ENCODE measurements at places on chromosomes 5 and 9.

DNA sequence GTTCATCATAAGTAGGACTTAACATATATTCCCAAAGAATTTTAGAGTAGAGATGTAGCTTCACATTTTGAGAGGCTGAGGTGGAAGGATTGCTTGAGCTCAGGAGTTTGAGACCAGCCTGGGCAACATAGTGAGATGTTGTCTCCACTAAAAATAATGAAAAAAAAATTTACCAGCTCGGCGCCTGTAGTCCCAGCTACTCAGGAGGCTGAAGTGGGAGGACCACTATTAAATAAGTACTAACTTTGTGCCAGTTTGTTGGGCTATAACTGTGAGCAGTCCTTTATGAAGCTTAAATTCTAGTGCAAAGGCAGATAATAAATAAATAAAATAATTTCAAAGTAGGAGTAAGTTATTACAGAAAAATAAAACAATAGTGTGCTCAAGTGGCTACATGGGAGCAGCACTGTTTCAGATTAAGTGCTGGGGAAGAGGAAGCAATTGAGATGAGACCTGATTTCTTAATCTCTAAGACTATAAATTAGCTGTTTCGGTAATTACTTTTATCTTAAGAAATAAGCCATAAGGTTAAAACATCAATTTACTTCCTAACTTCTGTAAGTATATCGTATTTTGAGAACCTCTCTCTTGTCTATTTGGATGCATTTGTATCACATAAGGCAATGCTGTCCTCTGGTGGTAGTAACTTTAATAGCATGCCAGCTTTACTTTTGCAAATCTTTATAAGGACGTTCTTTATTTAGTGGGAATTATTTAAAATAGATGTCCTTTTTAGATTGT is 98.9 kb downstream of the CSNK1G3 start:
- no peak overlapping the region for H3K4me3 ChIP-seq
- H3K27me3 ChIP-seq, result no peaks in the 10 kb centered on the region
- peaks cover 6% of the 10 kb centered on the region for H3K4me1 ChIP-seq
- DNase-seq, result peak; percentile 7
- H3K36me3 ChIP-seq, result peaks cover 10% of the 10 kb centered on the region
- no peak overlapping the region for H3K27ac ChIP-seq

- peak overlapping the region; percentile 95 for H3K4me3 ChIP-seq
- H3K27me3 ChIP-seq, result no peaks in the 10 kb centered on the region
- DNase-seq, result no peak
- peak overlapping the region; percentile 94 for H3K27ac ChIP-seq
- peaks cover 43% of the 10 kb centered on the region for H3K4me1 ChIP-seq
- H3K36me3 ChIP-seq, result peaks cover 36% of the 10 kb centered on the region
Observed at GRCh38 chr5:34930462-34930844, 1.1 kb downstream of the DNAJC21 start.

- H3K27me3 ChIP-seq, result no peaks in the 10 kb centered on the region
- DNase-seq, result no peak
- H3K36me3 ChIP-seq, result no peaks in the 10 kb centered on the region
- no peak overlapping the region for H3K27ac ChIP-seq
- no peak overlapping the region for H3K4me3 ChIP-seq
Observed at GRCh38 chr5:162230348-162230747, 162.8 kb downstream of the GABRG2 start.

DNA sequence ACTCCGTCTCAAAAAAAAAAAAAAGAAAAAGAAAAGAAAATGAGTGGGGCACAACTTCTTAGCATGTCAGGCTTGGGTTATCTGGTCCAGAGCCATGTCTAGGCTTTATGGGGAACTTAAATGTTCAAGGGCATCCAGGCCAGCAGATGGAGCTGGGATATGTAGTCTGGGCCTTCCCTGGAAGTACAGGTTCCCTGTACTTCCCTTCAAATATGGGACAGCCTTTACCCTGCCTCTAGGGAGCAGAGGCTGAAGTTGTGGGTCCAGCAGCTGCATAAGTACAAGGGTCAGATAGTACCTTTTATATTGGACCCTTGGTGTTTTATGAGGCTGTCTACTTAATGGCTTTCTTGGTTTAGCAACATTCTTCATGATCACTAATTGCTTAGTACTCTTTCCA is 42.1 kb downstream of the FAF2 start:
- H3K4me3 ChIP-seq, result no peak overlapping the region
- H3K36me3 ChIP-seq, result peaks cover 51% of the 10 kb centered on the region
- no peak for DNase-seq
- H3K27me3 ChIP-seq, result no peaks in the 10 kb centered on the region
- no peak overlapping the region for H3K27ac ChIP-seq

GRCh38 chr9:13446938-13447842 is 167.7 kb upstream of the MPDZ start:
- no peak overlapping the region for H3K27ac ChIP-seq
- H3K27me3 ChIP-seq, result no peaks in the 10 kb centered on the region
- no peak for DNase-seq
- H3K36me3 ChIP-seq, result no peaks in the 10 kb centered on the region
- no peak overlapping the region for H3K4me3 ChIP-seq
- no peaks in the 10 kb centered on the region for H3K4me1 ChIP-seq

DNA sequence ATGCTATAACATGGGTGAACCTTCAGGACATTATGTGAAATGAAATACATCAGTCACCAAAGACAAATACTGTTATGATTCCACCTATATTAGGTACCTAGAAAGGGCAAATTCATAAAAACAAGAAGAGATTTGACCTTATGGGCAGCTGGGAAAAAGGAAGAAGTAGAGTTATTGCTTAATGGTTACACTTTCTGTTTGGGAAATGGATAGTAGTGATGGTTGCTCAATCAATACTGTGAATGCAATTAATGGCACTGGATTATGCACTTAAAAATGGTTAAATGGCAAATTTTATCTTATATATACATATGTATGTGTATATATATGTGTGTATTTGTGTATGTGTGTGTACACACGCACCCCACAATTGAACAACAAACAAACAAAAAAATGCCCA is 15.2 kb downstream of the FKBP15 start:
- no peak for DNase-seq
- H3K36me3 ChIP-seq, result peaks cover 57% of the 10 kb centered on the region
- H3K4me3 ChIP-seq, result no peak overlapping the region
- H3K4me1 ChIP-seq, result peaks cover 3% of the 10 kb centered on the region

GRCh38 chr9:89448381-89448780 is 49.5 kb downstream of the SEMA4D start:
- H3K36me3 ChIP-seq, result peaks cover 49% of the 10 kb centered on the region
- peak overlapping the region; percentile 52 for H3K4me3 ChIP-seq
- H3K27ac ChIP-seq, result peak overlapping the region; percentile 93
- peaks cover 96% of the 10 kb centered on the region for H3K4me1 ChIP-seq
- peak; percentile 57 for DNase-seq

GRCh38 chr9:122207096-122207495 is 21.7 kb downstream of the LHX6 start:
- no peak overlapping the region for H3K4me3 ChIP-seq
- no peak overlapping the region for H3K27ac ChIP-seq
- H3K4me1 ChIP-seq, result no peaks in the 10 kb centered on the region
- no peaks in the 10 kb centered on the region for H3K36me3 ChIP-seq
- peaks cover 15% of the 10 kb centered on the region for H3K27me3 ChIP-seq

- H3K27ac ChIP-seq, result no peak overlapping the region
- H3K4me1 ChIP-seq, result no peaks in the 10 kb centered on the region
- peaks cover 15% of the 10 kb centered on the region for H3K27me3 ChIP-seq
- no peaks in the 10 kb centered on the region for H3K36me3 ChIP-seq
- H3K4me3 ChIP-seq, result no peak overlapping the region
- DNase-seq, result no peak
Observed at GRCh38 chr5:155915601-155916000, 411.4 kb upstream of the SGCD start.

DNA sequence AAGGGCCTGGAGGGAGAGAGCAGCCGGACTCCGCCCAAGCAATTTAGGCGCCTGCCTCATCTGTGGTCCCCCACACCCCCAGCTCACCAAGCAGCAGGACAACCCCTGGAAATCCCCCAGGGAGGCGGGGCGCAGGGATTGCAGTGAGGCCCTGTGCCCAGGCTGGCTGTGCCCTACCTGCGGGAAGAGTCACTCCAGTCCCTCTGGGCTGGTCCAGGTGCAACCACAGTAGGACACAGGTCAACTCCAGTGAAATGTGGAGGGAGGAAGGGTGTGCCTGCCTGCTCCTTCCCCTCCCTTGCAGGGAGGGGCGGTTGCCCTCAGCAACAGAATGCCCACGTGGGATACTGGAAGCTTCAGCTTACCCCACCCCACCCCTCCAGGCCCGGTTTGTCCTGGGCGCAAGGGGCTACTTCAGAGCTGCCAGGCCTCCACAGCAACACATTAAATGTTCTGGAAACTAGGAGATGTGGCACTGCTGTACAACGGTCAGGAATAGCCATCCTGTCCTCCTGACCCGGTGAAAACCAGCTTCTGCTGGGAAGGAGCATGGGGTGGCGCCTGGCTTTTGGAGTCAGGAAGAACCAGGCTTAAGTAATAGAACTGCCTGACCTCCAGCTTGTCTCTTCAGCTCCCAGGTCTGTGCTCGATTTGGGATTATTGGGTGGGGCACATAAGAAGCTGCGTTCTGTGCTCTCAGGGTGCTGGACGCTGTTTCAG is 22.5 kb downstream of the ABO start:
- no peaks in the 10 kb centered on the region for H3K36me3 ChIP-seq
- no peak overlapping the region for H3K4me3 ChIP-seq
- H3K4me1 ChIP-seq, result no peaks in the 10 kb centered on the region
- H3K27me3 ChIP-seq, result peaks cover 9% of the 10 kb centered on the region
- H3K27ac ChIP-seq, result no peak overlapping the region
- no peak for DNase-seq

DNA sequence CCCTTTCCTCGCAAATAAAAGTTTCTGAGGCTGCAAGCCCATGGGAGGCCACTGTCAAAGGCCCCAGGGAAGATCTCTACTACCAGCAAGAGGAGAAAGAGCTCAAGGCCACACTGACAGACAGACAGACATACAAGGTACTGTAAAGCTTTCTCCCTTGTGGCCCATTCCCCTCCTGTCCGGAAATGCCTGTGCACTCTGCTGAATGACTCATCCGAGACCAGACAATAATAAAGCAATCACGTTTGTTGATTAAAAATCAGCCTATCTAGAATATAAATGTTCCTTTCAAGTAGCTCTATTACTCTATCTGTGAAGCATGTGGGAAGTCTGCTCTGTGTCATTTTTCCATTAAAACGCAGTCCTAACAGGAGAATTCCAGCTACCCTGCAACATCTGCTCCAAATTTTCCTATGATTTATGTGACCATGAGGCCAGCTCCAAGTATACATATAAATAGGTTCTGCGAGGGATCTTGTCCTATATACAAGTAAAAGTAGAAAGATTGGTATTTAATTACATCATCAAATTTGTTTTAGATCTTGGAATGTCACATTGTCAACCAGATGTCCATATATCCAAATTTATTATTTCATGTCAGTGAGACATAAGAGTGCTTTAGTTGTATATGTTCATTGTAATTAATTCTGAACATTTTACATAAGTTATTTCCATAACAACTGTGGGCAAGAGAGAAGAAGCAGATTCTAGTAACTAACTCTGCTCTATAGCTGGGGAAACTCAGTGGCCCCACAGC is 34.7 kb upstream of the TGFBI start:
- H3K4me3 ChIP-seq, result no peak overlapping the region
- H3K36me3 ChIP-seq, result no peaks in the 10 kb centered on the region
- H3K4me1 ChIP-seq, result no peaks in the 10 kb centered on the region

GRCh38 chr9:93908591-93909241 is 46.4 kb downstream of the BARX1 start:
- H3K27ac ChIP-seq, result no peak overlapping the region
- peaks cover 2% of the 10 kb centered on the region for H3K4me1 ChIP-seq
- no peaks in the 10 kb centered on the region for H3K36me3 ChIP-seq
- H3K27me3 ChIP-seq, result peaks cover 8% of the 10 kb centered on the region

DNA sequence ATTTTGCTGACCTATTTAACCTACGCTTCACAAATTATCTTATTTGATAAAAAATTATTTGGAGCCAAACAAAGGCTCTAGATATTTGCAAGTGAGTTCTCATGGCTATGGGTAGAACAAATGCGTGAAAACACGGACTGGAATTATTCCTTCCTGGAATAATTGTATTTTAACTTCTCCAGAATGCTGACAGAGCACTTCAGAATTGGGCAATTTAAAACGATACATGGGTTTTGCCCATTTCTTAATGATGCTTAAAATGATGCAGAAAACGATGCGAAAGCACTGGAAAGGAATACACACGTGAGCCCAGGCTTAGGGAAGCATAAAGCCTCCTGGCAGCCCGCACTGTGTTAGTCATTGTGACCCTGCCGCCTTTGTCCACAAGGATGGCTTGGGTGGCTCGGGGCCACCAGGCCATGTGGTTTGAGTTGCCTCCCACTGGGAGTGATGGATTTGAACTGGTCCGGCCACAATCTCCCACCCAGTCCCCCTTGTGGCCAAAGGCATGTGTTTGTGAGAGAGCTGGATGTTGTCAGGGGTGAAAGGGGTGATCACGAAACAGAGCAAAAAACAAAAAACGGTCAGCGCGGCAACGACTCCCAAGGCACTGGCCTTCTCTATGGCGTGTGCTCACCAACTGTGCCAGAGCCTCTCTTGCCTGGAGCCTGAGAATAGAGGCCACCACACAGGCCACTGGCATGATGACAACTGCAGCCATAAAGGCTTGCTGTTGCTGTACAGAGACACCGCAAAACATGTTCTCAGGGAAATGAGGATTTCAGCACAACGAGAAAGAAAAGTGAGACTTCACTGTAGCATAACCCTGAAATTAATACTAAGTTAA is 234.2 kb upstream of the ADAMTS16 start:
- H3K36me3 ChIP-seq, result no peaks in the 10 kb centered on the region
- no peaks in the 10 kb centered on the region for H3K27me3 ChIP-seq
- DNase-seq, result no peak
- H3K4me3 ChIP-seq, result no peak overlapping the region
- no peaks in the 10 kb centered on the region for H3K4me1 ChIP-seq

GRCh38 chr9:117282541-117282940 is 132.3 kb downstream of the ASTN2 start:
- no peaks in the 10 kb centered on the region for H3K27me3 ChIP-seq
- DNase-seq, result no peak
- H3K4me3 ChIP-seq, result no peak overlapping the region
- no peaks in the 10 kb centered on the region for H3K4me1 ChIP-seq
- no peak overlapping the region for H3K27ac ChIP-seq

- peak overlapping the region; percentile 42 for H3K4me3 ChIP-seq
- H3K4me1 ChIP-seq, result peaks cover 76% of the 10 kb centered on the region
- H3K36me3 ChIP-seq, result peaks cover 2% of the 10 kb centered on the region
- no peak for DNase-seq
Observed at GRCh38 chr5:133928587-133929393, 39.6 kb downstream of the C5orf15 start.

GRCh38 chr5:27083449-27084415 is 45.3 kb upstream of the CDH9 start:
- H3K36me3 ChIP-seq, result no peaks in the 10 kb centered on the region
- no peaks in the 10 kb centered on the region for H3K27me3 ChIP-seq
- H3K27ac ChIP-seq, result no peak overlapping the region
- no peaks in the 10 kb centered on the region for H3K4me1 ChIP-seq

DNA sequence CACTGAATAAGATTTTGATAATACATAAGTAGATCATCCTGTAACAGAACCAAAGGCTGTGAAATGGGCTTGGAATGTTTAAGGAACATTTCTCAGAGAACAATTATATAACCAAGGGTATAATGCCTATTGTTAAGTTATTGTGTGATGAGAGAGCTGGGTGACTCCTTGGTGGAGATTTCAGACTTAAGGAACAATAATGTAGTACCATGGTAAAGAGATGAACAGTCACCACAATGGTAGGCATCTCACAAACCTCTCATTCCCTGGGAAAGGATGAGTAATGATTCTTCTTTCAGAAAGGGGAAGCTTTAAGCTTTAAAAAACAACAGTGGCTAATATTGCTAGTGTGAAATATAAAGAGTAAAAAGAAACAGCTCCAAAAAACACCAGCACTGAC is 147.4 kb downstream of the TRIM36 start:
- no peak overlapping the region for H3K4me3 ChIP-seq
- H3K27ac ChIP-seq, result no peak overlapping the region
- no peak for DNase-seq
- H3K27me3 ChIP-seq, result no peaks in the 10 kb centered on the region
- H3K4me1 ChIP-seq, result no peaks in the 10 kb centered on the region

Data from activated naive CD8-positive, alpha-beta T cell treated with anti-CD3 and anti-CD28 coated beads, Interleukin-2, amount 50 U/mL, for 24 hours (primary cell).